ENCODE measurements at places on chromosomes 6 and 20.

- no peak for DNase-seq
Observed at GRCh38 chr6:143745166-143746133, 67.7 kb downstream of the PHACTR2 start.

GRCh38 chr6:43181942-43182860 is at the start of gene CUL9:
CUL9 (plus strand) TSS chr6:43182196; CDS start chr6:43184311, 2,115 bp downstream.
- peak; percentile 81 for DNase-seq

DNA sequence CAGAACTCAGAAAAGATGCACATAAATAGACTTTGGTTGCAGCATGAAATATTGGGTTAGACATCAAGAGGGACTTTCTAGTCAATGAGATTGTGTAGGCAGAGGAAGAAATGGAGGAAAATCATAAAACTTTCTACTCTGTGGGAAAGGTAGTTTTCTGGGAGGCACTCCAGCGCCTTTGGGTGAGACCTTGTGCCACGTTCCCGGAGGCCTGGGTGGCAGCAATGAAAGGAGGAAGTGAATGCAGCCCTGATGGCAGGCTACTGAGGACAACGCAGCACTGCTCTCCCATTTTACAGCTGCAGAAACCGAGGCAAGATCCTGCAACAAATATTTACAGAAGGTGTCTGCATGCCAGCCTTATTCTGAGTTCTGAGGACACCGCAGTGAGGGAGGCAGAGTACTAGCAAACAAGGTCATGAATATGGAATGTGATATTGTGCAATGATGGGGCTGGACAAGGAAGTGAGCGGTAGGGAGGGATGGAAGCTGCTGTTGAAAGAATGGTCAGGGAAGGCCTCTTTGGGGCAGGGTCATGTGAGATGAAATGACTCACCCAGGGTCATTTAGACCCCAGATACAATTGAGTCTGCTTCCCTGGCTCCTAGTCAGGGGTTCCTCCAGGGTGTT is 159.1 kb downstream of the TFAP2C start:
- DNase-seq = no peak

GRCh38 chr6:44431118-44431725 is 43.7 kb downstream of the CDC5L start:
- no peak for DNase-seq

GRCh38 chr6:149284904-149285303 is 32.6 kb upstream of the TAB2 start:
- no peak for DNase-seq

DNA sequence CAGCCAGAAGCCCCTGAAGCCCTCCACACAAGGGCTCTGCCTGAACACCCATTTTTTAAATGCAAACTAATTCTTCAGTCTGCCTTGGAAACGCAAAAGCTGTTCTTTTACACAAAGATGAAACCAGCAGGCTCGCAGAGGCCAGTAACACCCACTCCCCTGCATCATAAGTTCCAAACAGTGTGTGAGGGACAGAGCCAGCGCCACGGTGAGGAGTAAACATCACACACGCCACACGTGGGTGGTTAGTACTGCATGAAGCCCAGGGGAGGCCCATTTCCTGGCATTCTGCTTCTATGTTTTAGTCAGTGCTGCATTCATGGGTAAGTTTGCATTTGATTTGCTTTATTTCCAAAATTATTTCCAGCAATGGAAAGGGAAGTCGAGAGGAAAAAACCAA is 217.7 kb upstream of the RIN2 start:
- peak; percentile 25 for DNase-seq

GRCh38 chr20:57940868-57941522 is 231.2 kb upstream of the PMEPA1 start:
- no peak for DNase-seq

DNA sequence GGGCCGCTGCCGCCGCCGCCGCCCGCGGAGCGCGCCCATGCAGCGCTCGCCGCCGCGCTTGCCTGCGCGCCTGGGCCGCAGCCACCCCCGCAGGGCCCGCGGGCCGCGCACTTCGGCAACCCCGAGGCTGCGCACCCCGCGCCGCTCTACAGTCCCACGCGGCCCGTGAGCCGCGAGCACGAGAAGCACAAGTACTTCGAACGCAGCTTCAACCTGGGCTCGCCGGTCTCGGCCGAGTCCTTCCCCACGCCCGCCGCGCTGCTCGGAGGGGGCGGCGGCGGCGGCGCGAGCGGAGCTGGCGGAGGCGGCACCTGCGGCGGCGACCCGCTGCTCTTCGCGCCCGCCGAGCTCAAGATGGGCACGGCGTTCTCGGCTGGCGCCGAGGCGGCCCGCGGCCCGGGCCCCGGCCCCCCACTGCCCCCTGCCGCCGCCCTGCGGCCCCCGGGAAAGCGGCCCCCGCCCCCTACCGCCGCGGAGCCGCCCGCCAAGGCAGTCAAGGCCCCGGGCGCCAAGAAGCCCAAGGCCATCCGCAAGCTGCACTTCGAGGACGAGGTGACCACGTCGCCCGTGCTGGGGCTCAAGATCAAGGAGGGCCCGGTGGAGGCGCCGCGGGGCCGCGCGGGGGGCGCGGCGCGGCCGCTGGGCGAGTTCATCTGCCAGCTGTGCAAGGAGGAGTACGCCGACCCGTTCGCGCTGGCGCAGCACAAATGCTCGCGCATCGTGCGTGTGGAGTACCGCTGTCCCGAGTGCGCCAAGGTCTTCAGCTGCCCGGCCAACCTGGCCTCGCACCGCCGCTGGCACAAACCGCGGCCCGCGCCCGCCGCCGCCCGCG is 730 bp downstream of the INSM1 start:
- DNase-seq = no peak

- no peak for DNase-seq
Observed at GRCh38 chr20:48800177-48800576, 27.6 kb downstream of the PREX1 start.

- no peak for DNase-seq
Observed at GRCh38 chr20:11432407-11432806, 485.3 kb upstream of the BTBD3 start.

- no peak for DNase-seq
Observed at GRCh38 chr6:150118627-150119026, 24.2 kb upstream of the PPP1R14C start.

- DNase-seq = no peak
Observed at GRCh38 chr6:109606359-109606758, 84.6 kb downstream of the AK9 start.

DNA sequence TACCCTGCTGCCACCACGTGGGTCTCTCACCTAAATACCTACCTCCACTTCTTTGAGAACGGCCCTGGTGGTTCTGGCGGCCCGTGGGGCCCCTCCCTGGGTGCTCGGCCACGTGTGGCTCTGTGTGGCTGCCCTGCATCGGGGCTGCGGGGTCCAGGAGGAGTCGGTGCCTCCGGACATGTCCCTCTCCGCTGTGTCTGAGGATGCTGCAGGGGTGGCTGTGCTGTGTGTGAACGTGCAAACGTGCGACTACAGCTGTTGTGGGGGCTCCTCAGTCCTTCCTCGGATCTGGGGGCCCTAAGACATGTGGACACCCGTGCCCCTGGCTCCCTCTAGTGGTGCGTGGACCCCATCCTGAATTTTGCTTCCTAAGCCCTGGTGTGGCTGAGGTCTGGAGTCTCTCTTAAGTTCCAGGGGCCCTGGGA is 691.8 kb downstream of the QKI start:
- DNase-seq = no peak

- DNase-seq = no peak
Observed at GRCh38 chr6:87287251-87287650, 35.1 kb upstream of the SMIM8 start.

- DNase-seq = no peak
Observed at GRCh38 chr6:89644864-89645263, 6.3 kb upstream of the LYRM2 start.

- no peak for DNase-seq
Observed at GRCh38 chr6:110357664-110358552, at the start of gene METTL24. METTL24 (minus strand) TSS chr6:110358349; CDS start chr6:110358272, 77 bp downstream.

DNA sequence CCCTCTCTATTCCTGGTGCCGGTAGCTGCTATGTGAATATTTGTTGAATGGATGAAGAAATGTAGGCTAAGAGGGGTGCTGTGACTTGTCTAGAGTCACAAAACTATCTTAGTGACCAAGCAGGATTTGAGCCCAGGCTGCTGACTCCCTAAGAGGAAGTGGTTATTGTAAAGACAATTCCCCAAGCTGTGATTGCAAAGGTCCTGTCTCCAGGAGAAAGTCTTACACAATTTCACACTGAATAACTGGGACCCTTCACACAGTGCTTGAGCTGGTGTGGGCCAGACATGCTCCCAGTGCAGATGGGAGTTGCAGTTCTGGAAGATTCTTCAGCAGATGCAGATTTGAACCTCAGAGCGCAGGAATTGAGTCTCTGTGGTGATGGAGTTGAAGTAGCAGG is 38.1 kb downstream of the IYD start:
- no peak for DNase-seq

GRCh38 chr20:62710886-62711702 is 2.5 kb downstream of the NTSR1 start:
- DNase-seq = no peak

- DNase-seq = no peak
Observed at GRCh38 chr6:165497472-165497871, 165.6 kb downstream of the PDE10A start.

DNA sequence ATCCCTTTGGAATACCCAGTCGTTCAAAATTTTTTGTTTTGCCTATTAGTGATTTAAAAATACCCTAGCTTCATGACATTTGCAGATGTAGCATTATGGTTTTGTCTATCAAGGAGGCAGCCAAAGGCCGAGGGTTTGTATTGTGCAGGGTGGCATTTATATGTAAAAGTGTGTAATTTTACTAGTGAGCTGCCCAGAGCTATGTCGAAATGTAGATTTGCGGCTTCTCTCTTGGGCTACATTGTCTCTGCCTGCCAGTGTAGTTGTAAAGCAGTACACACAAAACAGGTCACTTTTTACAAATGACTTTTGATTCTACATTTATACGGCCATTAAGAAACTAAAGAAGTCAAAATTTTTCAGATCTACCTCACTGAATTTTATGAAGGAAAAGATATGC is 87.7 kb downstream of the TSHZ2 start:
- no peak for DNase-seq

DNA sequence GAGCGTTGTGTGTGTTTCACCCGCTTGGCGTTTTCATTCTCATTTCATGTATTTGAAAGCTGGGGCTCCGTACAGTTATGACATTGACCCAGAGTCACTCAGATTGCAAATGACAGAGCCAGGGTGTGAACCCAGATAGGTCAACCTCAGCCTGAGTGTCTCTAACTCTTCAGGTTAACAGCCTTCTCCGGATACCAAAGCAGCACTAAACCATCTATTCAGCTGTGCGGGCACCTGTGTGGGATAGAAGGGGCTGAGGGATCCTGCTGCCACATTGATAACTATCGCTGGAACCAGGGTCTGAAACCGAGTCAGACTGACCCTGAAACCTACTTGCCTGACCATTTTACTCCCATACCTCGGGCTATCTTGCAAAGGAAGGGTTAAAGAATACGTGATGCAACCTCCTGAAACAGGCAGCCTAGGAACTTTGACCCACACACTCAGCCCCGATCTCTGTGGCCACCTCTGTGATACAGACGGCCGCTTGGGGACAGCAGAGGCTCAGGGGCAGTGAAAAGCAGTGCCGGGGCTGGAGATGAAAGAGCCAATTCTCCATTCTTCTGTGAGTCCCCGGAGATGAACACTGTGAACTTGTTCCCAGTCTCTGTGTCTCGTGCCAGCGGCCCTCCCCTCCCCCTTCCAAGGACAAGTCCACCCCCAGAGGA is 233.5 kb upstream of the QKI start:
- no peak for DNase-seq

- DNase-seq = no peak
Observed at GRCh38 chr6:73657201-73657600, 3.4 kb upstream of the SLC17A5 start.

DNA sequence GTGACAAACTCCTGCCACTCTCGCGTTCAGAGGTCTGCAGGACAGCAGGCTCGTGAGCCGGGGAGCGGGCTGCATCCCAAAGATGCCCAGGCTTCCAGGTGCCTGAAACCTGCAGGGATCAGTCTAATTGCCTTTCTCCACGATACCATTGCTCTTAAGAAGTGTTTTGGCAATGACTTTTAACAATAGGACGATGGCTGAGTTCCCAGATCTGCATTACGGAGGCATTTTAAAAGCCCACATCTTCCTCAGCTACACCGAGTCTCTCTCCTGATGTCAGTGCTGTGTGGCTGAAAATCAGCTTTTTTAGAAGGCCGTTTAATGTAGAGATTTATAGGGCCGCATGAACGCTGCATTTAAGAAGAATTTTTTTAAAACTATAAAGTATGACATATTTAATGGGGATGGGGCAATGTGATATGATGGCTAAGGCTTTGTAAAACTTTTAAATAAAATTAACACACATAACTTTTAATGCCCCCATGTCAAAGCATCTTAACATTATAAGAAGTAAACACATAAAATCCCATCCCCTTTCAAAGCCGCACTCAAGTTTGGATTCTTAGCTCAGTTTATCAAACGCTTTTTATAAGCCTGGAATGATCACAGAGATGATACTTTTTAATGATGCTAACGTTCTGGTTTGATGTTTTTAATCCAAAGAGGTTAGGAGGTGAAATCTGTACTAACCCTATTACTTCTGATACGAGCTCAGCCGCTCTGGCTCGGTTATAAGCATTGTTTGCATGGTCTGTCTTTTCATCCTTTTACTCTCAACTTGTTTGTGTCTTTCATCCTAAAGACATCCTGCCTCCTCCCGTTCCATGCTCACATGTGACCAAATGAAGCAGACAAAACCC is 386.0 kb downstream of the SMOC2 start:
- DNase-seq = no peak

DNA sequence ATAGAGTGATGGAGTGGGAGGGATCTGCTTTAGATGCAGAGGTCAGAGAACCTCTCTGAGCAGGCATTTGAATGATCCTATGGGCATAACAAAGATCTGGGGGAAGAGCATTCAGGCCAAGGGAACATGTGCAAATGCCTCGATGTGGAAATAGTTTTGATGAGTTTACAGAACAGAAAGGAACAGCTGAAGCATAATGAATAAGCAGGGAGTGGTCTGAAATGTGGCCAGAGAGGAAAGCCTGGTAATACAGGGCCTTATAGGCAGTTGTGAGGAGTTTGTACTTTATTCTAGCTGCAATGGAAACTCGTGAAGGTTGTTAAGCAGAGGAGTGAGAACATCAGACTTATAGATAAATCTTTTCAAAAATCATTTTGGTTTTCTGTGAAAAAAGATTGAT is 33.0 kb upstream of the ME1 start:
- no peak for DNase-seq

DNA sequence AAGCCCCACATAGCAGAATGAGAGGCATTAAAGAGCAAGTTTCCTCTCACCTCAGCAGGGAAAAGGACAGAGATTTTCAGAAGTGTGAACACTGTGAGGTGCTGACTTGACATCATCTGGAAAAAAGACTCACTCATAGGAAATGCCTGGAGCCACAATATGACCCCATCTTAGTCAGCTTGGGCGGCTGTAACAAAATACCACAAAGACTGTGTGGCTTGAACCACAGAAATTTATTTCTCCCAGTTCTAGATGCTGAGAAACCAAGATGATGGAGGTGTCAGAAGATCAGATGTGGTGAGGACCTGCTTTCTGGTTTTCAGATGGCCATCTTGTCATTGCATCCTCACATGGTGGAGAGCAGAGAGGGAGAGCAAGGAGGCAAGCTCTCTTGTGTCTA is 253.1 kb downstream of the ADGB start:
- DNase-seq = peak; percentile 16

GRCh38 chr6:14088600-14089192 is 28.9 kb upstream of the CD83 start:
- no peak for DNase-seq

Data from stimulated activated CD8-positive, alpha-beta memory T cell treated with anti-CD3 and anti-CD28 coated beads, Interleukin-2, amount 100 ng/mL, for 48 hours (primary cell).